Activated naive CD4-positive, alpha-beta T cell treated with anti-CD3 and anti-CD28 coated beads, Interleukin-2, amount 50 U/mL, for 72 hours (primary cell): ENCODE measurements at places on chromosomes 16 and 17. TPM values are rescaled to one million over a fixed set of nuclear protein-coding genes. Genes with fewer than 3 reads are reported as not detected.

Gene CA10
- total RNA-seq: not detected

- no peak for DNase-seq
Measured at GRCh38 chr17:57750895-57751294, 5.8 kb upstream of the CCDC182 start.

Gene WFIKKN1
- total RNA-seq: 0.33 TPM

GRCh38 chr17:17206913-17207335, 791 bp upstream of the PLD6 start:
- DNase-seq: peak; percentile 59

GRCh38 chr16:70563636-70564035, 40.0 kb downstream of the SF3B3 start:
- DNase-seq: no peak

- DNase-seq: no peak
Measured at GRCh38 chr17:18889658-18890057, 31.7 kb downstream of the PRPSAP2 start.

Gene CES5A
- not detected for total RNA-seq

DNA sequence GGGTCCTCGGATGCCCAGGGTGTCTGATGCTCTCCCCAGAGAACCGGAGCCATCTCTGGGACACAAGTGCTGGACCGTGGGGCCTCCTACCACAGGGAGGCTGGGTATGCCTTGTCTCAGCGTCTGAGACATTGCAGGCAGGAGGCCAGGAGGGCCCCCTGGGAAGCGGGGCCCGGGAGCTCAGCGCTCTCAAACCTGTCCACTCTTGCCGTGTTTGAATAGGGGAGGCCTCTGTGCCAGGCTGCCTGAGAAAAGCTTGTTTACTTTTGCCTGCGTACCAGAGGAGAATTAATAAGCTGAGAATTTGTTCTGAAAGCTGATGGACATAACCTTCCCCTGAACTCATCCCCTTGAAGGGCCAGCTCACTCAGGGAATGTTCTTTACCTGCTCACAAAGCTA, 163.8 kb downstream of the NTN1 start:
- no peak for DNase-seq

Gene DPEP3
- 0.19 TPM for total RNA-seq

Gene ANKS3
- 19.4 TPM for total RNA-seq

- no peak for DNase-seq
Measured at GRCh38 chr17:28406473-28406814, 432 bp upstream of the SLC46A1 start.

- DNase-seq: no peak
Measured at GRCh38 chr16:1794221-1794871, 841 bp upstream of the IGFALS start.

Gene ACAP1
- total RNA-seq: 400 TPM

DNA sequence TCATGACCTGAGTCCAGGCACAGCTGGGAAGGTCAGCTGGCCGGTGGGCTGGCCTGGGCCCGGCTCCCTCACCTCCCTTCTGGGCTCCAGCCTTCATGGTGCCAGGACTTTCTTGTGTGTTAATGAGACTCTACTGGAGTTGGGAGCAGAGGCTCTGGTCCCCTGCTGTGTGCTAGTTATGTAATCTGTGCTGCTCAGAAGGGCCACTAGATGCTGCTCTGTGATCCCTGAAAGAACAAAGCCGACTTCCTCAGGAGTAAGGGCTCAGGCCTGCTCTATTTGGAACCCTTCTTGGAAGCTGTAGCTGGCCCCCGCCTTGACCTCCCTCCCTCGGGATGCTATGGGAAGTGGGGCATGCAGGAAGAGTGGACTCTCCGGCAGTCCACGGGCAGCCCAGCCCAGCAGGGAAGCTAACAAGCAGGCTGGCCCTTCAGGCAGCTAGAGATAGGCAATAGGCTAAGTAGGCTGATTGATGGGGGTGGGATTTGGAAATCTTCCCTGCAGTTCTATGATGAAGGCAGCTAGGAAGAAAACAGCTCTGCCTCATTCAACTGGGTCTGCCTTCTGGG, 3.3 kb upstream of the CDK5R1 start:
- no peak for DNase-seq

Gene CD300E
- not detected for total RNA-seq

Gene CFAP52
- total RNA-seq: not detected

DNA sequence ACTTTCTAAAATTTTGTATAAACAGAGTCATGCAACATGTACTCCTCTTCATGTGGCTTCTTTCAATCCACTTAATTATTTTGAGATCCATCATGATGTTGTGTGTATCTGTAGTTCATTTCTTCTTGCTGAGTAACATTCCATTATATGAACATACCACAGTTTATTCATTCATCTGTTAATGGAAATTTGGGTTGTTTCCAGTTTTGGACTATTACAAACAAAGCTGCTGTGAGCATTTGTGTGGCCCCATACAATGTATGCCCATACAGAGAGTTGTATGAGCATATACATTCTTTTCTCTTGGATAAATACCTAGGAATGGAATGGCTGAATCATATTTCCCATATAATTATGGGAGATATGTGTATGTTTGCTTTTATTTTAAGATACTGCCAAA, 85.6 kb downstream of the CLEC16A start:
- no peak for DNase-seq

GRCh38 chr17:37546302-37546701, 56.6 kb downstream of the DUSP14 start:
- DNase-seq: no peak

GRCh38 chr16:86448306-86448890, 61.9 kb upstream of the FOXF1 start:
- DNase-seq: no peak

Gene KREMEN2
- total RNA-seq: not detected

GRCh38 chr17:55420776-55421178, 858 bp downstream of the MMD start:
- DNase-seq: peak; percentile 39

Gene FNDC8
- not detected for total RNA-seq

- no peak for DNase-seq
Measured at GRCh38 chr16:1488054-1488601, 616 bp downstream of the PTX4 start.

GRCh38 chr17:8382052-8382879, 727 bp downstream of the RPL26 start:
- DNase-seq: no peak

Gene FBXL16
- total RNA-seq: 2.8 TPM

- DNase-seq: no peak
Measured at GRCh38 chr16:65657556-65657955, 535.7 kb upstream of the CDH11 start.

Gene CPPED1
- total RNA-seq: 11.6 TPM

GRCh38 chr17:30267625-30268024, 24.1 kb downstream of the BLMH start:
- DNase-seq: no peak

DNA sequence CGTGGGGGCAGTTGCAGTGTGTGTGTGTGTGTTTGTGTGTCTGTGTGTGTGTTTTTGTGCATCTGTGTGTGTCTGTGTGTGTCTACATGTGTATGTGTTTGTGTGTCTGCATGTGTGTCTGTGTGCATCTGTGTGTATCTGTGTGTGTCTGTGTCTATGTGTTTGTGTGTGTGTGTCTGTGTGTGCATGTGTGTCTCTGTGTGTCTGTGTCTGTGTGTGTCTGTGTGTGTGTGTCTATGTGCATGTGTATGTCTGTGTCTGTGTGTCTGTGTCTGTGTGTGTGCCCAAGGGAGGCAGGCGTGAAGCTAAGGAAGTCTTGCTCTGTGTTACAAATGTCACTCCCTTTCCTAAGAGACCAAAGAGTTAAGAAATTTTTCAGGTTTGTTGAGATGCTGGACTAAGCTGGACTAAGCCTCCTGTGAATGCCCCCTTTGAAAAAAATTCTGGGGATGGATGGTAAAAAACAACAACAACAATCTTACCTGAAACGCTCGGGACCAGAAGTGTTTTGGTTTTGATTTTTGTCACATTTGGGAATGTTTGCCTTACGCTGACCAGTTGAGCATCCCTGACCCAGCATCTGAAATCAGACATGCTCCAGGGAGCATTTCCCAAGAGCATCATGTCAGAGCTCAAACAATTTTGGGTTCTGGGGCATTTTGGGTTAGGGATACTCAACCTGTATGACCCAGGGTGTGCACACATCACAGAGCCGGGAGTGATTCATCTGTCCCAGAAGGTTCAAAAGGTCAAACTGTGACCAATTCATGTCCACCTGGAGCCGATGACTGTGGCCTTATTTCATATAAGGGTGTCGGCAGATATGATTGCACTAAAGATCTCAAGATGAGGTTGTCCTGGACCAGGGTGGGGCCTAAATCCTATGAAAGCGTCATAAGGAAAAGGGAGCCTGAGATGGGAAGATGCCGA, 48.6 kb upstream of the ZNF469 start:
- no peak for DNase-seq

GRCh38 chr17:61720016-61720795, 129.2 kb upstream of the NACA2 start:
- no peak for DNase-seq

- no peak for DNase-seq
Measured at GRCh38 chr17:21210411-21211076, 3.4 kb downstream of the TMEM11 start.
